ENCODE measurements at places on chromosomes 16 and 17. TPM values are rescaled to one million over a fixed set of nuclear protein-coding genes. Genes with fewer than 3 reads are reported as not detected.
A peak's percentile ranks its signal among the peaks of the same experiment; 100 is the strongest.

- no peak overlapping the region for H3K27ac ChIP-seq
- H3K36me3 ChIP-seq: no peaks in the 10 kb centered on the region
- no peaks in the 10 kb centered on the region for H3K4me1 ChIP-seq
- no peaks in the 10 kb centered on the region for H3K27me3 ChIP-seq
Observed at GRCh38 chr16:82405736-82406135, 221.0 kb upstream of the CDH13 start.

DNA sequence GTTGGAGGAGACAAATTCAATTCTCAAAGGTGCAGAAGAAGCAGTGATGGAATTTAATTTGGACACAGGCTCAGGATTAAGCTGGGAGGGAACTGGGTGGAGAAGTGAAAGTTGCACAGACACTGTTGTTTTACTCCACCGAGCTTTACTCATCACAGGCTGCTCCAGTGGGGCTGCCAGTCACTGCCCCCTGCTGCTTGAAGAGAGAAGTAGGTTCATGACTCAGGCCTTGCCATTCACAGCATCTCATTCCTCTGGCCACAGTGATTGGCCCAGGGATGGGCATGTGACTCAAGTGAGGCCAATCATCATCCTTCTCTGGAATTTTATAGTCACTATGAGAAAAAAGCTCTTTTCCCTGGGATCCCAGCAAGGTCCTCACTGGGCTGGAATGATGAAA lies 11.8 kb downstream of the GNAO1 start:
- no peak overlapping the region for H3K4me3 ChIP-seq
- H3K27ac ChIP-seq: no peak overlapping the region
- peaks cover 9% of the 10 kb centered on the region for H3K27me3 ChIP-seq
- DNase-seq: peak; percentile 65
- no peaks in the 10 kb centered on the region for H3K4me1 ChIP-seq

DNA sequence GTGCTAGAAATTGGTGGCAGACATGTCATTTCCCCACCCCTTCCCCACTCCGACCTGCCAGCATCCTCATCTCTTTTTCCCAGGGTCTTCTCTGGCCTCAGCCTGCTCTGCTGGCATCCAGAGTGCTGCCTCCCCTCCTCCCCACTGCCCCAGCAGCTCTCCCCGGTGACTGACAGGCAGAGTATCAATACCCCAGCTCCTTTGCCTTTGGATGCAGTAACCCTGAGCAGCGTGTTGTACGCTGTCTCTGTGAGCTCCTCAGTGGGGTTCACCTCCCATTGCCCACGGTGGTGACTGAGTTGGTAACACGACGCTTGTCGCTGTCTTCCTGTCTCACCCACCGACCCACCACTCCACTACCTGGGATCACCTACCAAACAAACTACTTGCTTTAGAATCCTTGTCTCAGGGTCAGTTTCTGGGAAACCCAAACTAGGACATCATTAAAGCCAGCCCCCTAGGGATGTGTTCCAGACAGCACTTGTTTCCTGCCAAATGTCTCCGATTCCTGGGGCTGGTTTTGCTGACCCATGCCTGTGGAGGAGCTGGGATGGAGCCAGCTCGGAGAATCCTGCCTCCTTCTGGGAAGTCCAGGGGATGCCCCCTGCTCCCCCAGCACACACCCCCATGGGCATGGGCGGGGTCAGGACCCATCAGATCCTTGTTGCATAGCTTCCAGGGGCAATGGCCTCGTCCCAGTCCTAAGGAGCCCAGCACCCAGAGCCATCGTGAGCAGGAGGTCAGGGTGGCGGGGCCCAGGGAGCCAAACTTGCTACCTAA lies 8.3 kb upstream of the SBK1 start:
- H3K27me3 ChIP-seq: peaks cover 5% of the 10 kb centered on the region
- H3K4me1 ChIP-seq: peaks cover 18% of the 10 kb centered on the region
- no peak for DNase-seq
- H3K36me3 ChIP-seq: no peaks in the 10 kb centered on the region

DNA sequence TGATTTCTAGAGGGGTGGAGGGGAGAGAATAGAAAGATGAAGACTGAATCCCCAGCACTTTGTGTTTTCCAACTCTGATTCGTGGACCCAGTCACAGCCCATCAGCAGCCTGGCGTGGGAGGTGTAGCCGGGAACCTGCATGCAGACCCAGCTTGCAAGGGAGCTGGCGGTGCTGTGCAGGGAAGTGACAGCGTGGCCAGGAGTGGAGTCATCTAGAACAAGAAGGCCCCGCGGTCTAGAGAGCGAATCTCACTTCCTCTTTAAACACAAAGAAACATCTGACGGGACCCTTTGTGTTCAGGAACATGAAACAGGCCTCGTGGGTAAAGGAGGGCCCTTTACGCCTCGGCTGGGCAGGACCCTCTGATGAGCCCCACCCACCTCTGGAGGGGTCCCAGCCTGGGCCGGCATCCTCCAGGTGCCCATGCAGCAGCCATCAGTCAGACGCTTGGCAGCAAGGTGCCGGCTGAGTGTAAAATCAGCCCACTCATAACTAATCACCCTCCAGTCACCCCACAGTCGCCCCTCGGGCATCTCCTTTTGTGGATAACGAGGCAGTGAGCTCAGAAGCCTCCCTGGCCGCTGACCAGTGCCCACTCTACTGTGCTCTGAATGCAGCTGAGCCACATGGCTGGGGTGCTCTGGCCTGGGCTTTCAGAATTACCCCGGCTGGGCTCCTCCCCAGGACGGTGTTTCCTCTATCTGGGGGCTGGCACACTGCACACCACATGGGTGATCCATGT lies 4.4 kb downstream of the SNAI3 start:
- DNase-seq: peak; percentile 77
- peaks cover 41% of the 10 kb centered on the region for H3K4me1 ChIP-seq
- peak overlapping the region; percentile 68 for H3K4me3 ChIP-seq
- H3K27ac ChIP-seq: peak overlapping the region; percentile 92
- H3K36me3 ChIP-seq: peaks cover 29% of the 10 kb centered on the region

GRCh38 chr17:17906418-17907215 lies 65.6 kb downstream of the TOM1L2 start:
- H3K27me3 ChIP-seq: no peaks in the 10 kb centered on the region
- no peak overlapping the region for H3K27ac ChIP-seq
- H3K36me3 ChIP-seq: peaks cover 5% of the 10 kb centered on the region
- DNase-seq: no peak
- no peak overlapping the region for H3K4me3 ChIP-seq
- H3K4me1 ChIP-seq: no peaks in the 10 kb centered on the region

DNA sequence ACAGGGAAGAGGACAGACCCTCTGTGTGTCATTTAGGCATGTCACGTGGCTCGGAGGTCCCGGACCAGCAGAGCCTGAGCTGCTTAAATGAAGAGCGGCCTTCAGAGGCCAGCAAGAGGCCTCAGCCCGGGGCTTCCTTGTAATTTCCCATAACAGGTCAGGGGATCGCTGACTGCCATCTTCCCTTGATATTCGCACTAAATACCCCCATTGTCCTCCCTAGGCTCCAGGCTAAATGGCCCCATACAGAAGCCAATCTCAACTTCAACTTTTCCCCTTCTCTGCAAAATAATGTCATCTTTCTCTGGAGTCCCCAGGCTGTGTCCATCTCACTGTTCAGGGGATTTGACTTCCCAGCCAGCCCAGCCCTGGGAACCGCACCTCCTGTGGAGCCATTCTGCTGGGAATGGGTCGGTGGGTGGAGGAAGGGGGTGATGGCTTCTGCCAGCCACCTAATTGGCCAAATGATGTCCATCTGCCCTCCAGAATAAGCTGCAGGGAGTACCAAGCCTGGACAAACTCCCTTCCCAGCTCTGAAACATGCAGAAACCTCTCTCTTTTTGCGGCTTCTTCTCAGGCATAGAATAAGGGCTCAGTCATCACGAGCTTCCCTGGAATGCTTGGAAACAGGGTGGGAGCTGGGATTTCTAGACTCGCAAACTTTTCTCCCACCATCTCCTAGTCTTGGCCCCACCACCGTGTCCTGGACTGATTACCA lies 129.9 kb downstream of the SDK2 start:
- DNase-seq: no peak
- peaks cover 6% of the 10 kb centered on the region for H3K27me3 ChIP-seq
- no peak overlapping the region for H3K27ac ChIP-seq
- no peaks in the 10 kb centered on the region for H3K4me1 ChIP-seq

DNA sequence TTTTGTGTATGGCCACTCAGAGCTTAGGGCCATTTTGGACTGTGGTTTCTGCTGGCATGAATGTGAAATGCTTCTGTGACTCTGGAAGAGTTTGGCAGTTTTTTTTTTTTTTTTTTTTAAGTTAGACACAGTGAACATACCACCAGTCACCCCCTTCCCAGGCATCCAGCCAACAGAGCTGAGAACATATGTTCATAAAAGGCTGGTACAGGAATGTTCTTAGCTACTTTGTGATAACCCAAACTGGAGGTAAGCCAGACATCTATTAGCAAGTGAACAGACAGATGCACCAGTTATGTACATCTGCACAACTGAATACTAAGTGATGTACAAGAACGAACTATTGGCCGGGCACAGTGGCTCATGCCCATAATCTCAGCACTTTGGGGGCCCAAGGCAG lies 92.7 kb downstream of the ABCC1 start:
- DNase-seq: no peak
- H3K27ac ChIP-seq: no peak overlapping the region
- H3K4me3 ChIP-seq: no peak overlapping the region
- H3K27me3 ChIP-seq: no peaks in the 10 kb centered on the region
- peaks cover 18% of the 10 kb centered on the region for H3K4me1 ChIP-seq
- H3K36me3 ChIP-seq: peaks cover 63% of the 10 kb centered on the region

GRCh38 chr16:30151091-30151490 lies 28.1 kb upstream of the MAPK3 start:
- H3K27me3 ChIP-seq: peaks cover 2% of the 10 kb centered on the region
- H3K4me3 ChIP-seq: no peak overlapping the region
- peaks cover 13% of the 10 kb centered on the region for H3K36me3 ChIP-seq
- H3K27ac ChIP-seq: no peak overlapping the region
- DNase-seq: no peak
- no peaks in the 10 kb centered on the region for H3K4me1 ChIP-seq

GRCh38 chr16:1812732-1813163 lies 13.9 kb downstream of the HAGH start:
- DNase-seq: peak; percentile 55
- peaks cover 22% of the 10 kb centered on the region for H3K36me3 ChIP-seq

GRCh38 chr16:85613604-85614337 lies 649 bp downstream of the GSE1 start:
- H3K27me3 ChIP-seq: peaks cover 11% of the 10 kb centered on the region
- peak; percentile 26 for DNase-seq
- no peaks in the 10 kb centered on the region for H3K36me3 ChIP-seq
- peak overlapping the region; percentile 37 for H3K4me3 ChIP-seq
- no peak overlapping the region for H3K27ac ChIP-seq

- H3K27me3 ChIP-seq: no peaks in the 10 kb centered on the region
- H3K4me3 ChIP-seq: peak overlapping the region; percentile 95
- peaks cover 81% of the 10 kb centered on the region for H3K36me3 ChIP-seq
- H3K4me1 ChIP-seq: peaks cover 52% of the 10 kb centered on the region
Observed at GRCh38 chr17:35239823-35240222, 3.0 kb upstream of the SLFN5 start.

DNA sequence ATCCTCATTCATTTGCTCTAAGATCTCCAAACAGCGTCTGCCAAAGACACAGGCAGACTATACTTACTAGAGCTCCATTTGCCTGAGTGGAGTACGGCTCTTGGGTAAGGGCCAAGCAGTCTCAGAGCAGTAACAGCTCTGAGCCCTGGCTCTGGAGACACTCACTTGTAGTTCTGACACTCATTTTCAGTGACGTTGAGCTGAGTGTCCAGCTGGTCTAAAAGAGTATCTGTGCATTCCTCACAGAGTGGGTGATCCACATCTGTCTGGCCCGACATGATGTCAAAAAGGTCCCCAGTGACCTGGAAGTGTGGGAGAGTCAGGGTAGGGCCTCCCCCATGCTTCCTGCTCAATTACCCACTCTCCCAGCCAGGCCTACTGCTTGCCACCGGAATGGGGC lies 5.7 kb downstream of the BECN1 start:
- H3K4me3 ChIP-seq: no peak overlapping the region
- no peak overlapping the region for H3K27ac ChIP-seq
- H3K4me1 ChIP-seq: peaks cover 24% of the 10 kb centered on the region
- peaks cover 78% of the 10 kb centered on the region for H3K36me3 ChIP-seq
- DNase-seq: no peak

- H3K4me1 ChIP-seq: no peaks in the 10 kb centered on the region
- no peaks in the 10 kb centered on the region for H3K36me3 ChIP-seq
- H3K27ac ChIP-seq: no peak overlapping the region
- no peaks in the 10 kb centered on the region for H3K27me3 ChIP-seq
- H3K4me3 ChIP-seq: no peak overlapping the region
Observed at GRCh38 chr17:63247706-63248105, 198.4 kb downstream of the CYB561 start.

DNA sequence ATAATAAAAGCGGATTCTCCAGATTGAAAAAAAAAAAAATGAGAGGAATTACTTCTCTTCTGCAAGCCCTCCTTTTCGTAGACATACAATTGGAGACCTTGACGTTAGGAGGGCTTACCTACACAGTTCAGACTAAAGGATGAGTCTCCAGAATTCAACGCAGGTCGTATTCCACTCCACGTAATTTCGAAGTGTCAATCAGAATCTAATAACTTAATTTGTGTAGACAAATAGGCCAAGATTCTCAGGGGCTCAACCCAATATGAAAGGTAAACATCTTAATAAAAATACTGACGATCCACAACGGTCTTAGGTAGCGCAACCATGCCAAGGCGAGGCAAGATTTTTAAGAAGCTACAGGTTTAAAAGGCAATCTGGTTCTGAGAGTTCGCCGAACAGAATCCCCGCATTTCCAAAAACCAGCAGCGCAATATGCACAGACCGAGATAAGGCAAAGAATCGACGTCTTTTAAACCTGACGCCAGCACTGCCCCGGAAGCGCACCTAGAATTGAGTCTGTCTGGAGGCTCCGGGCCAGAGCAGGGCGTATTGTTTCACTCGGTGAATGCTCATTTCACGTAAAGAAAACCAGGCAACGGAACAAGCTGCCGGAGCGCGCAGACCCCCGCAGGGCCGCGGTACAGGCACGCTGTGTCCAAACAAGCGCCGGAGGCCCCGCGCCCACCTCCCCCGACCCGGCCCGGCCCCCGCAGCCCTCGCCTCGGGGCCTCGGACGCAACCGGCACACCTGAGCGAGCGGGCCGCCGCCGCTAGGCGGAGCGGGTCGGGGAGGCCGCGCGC lies 623 bp downstream of the MBTPS1 start:
- peaks cover 24% of the 10 kb centered on the region for H3K4me1 ChIP-seq
- DNase-seq: peak; percentile 68
- no peaks in the 10 kb centered on the region for H3K27me3 ChIP-seq
- peaks cover 4% of the 10 kb centered on the region for H3K36me3 ChIP-seq
- peak overlapping the region; percentile 91 for H3K4me3 ChIP-seq

- H3K4me1 ChIP-seq: peaks cover 32% of the 10 kb centered on the region
- peaks cover 57% of the 10 kb centered on the region for H3K36me3 ChIP-seq
- no peak overlapping the region for H3K27ac ChIP-seq
- no peaks in the 10 kb centered on the region for H3K27me3 ChIP-seq
- DNase-seq: no peak
Observed at GRCh38 chr16:11005611-11005975, 61.2 kb downstream of the CLEC16A start.

GRCh38 chr16:52561910-52562741 lies 15.2 kb upstream of the TOX3 start:
- no peaks in the 10 kb centered on the region for H3K36me3 ChIP-seq
- no peak for DNase-seq
- H3K4me1 ChIP-seq: no peaks in the 10 kb centered on the region
- no peaks in the 10 kb centered on the region for H3K27me3 ChIP-seq

- no peaks in the 10 kb centered on the region for H3K4me1 ChIP-seq
- DNase-seq: no peak
- no peaks in the 10 kb centered on the region for H3K36me3 ChIP-seq
- H3K27me3 ChIP-seq: peaks cover 3% of the 10 kb centered on the region
- H3K27ac ChIP-seq: no peak overlapping the region
Observed at GRCh38 chr16:17769065-17769464, 298.3 kb upstream of the XYLT1 start.

The CACNG3 gene
- total RNA-seq: not detected

The KIF2B gene
- total RNA-seq: not detected

The MYH8 gene
- not detected for total RNA-seq

The ALOX12B gene
- 0.20 TPM for total RNA-seq

The GCGR gene
- not detected for total RNA-seq

The C1QTNF1 gene
- total RNA-seq: not detected

The RNF227 gene
- total RNA-seq: 3.6 TPM

The GAST gene
- not detected for total RNA-seq

The ITGAD gene
- not detected for total RNA-seq
